ENCODE measurements at places on chromosomes 5 and 9. TPM values are rescaled to one million over a fixed set of nuclear protein-coding genes. Genes with fewer than 3 reads are reported as not detected.

STPG3 gene
- total RNA-seq = not detected

PRUNE2 gene
- total RNA-seq = 90.9 TPM

STOM gene
- total RNA-seq = 516 TPM

GRCh38 chr5:122439645-122440044 lies 127.6 kb downstream of the SNCAIP start:
- DNase-seq = no peak

- DNase-seq = no peak
These were observed 5.1 kb downstream of the OBP2A start for GRCh38 chr9:135551031-135551430.

- no peak for DNase-seq
These were observed 51.3 kb downstream of the ARL15 start for GRCh38 chr5:54259090-54259489.

- peak; percentile 58 for DNase-seq
These were observed at the start of gene DPYSL3 for GRCh38 chr5:147509710-147510651. Gene DPYSL3 (minus strand): TSS chr5:147510068. CDS start chr5:147509858, 210 bp downstream.

DNA sequence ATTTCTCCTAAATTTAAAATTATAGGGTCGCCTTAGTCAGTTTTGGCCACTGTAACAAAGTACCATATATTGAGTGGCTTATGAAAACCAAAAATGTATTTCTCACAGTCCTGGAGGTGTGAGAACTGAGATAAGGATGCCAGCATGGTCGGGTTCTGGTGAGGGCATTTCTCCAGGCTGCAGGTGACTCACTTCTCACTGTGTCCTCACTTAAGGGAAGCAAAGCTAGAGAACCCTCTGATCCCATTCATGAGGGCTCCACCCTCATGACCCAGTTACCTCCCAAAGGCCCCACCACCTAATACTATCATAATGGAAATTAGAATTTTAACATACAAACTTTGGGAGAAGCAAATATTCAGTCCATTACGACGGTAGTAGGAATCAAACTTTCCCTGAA lies 75.1 kb upstream of the FBN2 start:
- no peak for DNase-seq

DNA sequence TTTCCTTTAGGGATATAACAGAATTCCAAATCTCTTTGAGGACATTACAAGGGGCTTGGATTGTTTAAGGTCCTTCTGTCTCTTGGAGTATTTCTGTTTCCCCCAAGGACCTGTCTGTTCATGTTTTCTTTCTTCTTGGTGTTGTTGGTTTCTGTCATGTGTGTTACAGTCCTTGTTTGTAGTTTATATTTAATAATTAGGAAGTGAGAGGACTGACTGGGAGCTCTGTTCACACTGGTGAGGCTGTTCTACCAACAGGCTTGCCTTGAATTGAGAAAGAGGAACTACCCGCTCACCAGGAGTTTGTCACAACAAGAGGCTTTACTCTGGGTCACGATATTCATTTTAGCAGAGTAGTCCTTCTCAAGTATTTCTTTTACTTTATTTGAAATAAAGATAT lies 119.2 kb upstream of the SV2C start:
- no peak for DNase-seq

DNA sequence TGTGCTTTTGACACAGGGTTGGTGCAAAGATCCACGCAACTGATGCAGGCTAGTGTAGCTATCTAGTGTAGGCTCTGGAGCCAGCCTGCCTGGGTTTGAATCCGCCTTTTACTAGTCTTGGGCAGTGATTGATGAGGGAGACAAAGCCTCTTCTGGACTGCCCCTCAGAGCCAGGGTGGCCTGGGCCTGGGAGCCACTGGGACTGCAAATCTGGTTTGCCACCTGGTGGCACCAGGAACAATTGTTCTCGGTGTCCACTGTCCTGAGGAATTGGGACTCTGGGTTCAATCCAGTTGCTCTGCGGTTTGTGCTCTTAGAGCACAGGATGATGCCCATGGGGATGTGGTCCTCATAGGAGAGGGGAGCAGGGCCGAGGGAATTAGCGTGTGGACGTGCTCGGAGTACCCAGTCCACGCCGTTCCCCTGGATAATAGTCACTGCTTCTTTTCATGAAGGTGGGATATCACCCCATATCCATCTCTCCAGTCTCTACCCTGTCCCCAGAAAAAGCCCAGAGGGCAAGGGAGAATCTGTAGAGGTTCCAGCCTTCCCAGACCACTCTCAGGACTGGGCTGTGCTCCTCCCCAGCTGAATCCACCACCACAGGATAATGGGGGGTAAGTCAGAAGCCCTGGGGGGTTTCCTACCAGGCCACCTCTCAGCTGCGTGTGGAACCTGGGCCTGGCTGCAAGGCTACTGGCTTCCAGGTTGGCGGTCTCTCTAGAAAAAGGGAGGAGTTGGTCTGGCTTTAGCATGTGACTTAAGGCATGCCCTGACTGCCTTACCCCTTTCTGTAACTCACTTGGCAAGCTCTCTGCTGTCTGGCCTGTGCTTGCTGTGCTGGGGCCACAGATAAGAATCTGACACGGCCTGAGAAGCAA lies 1.9 kb downstream of the B4GALT7 start:
- DNase-seq = no peak

DNA sequence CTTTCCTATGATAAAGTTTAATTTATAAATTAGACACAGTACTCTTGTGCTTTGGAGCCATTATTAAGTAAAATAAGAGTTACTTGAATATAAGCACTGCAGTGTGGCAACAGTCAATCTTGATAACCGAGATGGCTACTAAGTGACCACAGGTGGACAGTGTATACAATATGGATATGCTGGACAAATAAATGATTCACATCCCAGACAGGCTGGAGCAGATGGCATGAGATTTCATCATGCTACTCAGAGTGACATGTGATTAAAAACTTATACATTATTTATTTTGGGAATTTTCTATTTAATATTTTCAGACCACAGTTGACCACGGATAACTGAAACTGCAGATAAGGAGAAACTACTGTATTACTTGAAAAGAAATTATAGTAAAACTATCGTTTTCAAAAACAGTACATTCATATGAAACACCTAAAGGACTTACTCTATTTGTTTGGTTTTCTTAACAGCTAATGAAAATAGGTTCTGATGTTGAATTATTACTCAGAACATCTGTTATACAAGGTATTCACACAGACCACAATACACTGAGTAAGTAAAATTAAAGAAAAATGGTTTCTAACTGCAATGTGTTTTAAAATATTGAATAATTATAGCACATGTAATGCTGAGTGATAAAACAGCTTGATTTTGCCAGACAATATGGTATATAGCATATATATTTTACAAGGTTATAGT lies 16.0 kb downstream of the LYRM7 start:
- no peak for DNase-seq

- DNase-seq = no peak
These were observed 1040.6 kb upstream of the SEMA6A start for GRCh38 chr5:117615226-117615625.

All from SK-MEL-5 (cell line).